DMS53 (cell line): ENCODE measurements at places on chromosomes 2 and 18.

DNA sequence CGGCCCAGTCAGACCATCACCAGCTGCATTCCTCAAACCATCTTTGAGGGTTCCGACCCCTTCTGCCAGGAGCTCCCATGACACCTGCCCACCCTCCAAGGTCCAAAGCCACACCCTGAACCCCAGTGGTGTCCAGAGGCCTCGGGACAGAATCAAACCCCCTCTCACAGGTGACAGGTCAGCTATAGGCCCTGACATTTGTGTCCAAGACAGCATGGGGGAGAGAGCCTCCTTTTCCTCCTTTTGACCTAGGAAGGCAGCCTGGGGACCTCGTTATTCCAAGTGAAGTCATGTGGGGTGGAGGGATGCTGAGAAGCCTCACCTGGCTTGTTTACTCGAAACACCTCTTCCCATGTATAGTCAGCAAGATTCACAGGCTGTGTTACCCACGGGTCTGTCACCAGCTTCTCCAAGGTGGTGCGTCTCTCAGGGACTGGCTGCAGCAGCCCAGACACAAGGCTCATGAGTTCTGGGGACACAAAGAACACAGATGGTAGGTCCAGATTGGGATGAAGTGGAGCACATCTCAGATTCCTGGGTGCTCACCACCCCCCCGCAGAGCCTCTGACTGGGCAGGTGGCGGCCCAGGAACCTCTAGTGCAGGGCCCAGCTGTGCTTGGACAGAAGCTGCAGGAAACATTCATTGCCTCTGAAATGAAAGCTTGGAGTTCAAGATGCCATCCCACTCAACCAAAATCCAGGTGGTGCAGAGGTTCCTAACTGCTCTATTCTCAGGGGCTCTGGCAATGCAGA, 5.1 kb upstream of the MTERF4 start:
- no peak for DNase-seq

GRCh38 chr2:1287427-1287826, 125.8 kb upstream of the TPO start:
- DNase-seq, result no peak

DNA sequence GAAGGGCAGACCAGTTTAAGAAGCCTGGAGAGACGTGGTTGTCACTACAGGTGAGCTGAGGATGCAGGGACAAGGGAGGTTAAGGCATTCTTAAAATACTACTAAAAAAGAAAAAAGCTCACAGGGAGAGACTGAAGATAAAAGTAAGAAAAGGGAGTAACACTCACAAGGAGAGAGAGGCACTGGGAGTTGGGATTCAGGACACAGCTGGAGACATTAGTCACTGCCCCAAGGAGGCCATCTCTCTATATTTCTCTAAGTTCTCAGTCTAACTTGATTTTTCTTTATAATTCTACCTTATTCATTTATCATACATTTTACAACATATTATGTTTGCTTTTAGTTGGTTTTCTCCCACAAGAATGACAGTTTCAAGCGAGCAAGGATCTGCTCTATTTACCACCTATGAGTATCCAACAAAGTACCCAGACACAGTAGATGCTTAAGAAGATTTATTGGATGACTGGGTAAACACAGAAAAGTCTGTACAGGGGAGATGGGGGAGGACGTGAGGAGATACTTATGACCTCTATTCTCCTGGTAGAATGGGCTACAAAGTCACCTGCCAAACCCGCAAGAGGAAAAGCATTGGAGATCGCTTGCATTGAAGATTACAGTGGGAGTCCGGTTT, 2.2 kb downstream of the SERPINE2 start:
- DNase-seq, result no peak

- DNase-seq, result no peak
Observed at GRCh38 chr18:6891788-6892187, 162.3 kb downstream of the ARHGAP28 start.

- DNase-seq, result no peak
Observed at GRCh38 chr2:8481463-8482009, 200.3 kb upstream of the ID2 start.

DNA sequence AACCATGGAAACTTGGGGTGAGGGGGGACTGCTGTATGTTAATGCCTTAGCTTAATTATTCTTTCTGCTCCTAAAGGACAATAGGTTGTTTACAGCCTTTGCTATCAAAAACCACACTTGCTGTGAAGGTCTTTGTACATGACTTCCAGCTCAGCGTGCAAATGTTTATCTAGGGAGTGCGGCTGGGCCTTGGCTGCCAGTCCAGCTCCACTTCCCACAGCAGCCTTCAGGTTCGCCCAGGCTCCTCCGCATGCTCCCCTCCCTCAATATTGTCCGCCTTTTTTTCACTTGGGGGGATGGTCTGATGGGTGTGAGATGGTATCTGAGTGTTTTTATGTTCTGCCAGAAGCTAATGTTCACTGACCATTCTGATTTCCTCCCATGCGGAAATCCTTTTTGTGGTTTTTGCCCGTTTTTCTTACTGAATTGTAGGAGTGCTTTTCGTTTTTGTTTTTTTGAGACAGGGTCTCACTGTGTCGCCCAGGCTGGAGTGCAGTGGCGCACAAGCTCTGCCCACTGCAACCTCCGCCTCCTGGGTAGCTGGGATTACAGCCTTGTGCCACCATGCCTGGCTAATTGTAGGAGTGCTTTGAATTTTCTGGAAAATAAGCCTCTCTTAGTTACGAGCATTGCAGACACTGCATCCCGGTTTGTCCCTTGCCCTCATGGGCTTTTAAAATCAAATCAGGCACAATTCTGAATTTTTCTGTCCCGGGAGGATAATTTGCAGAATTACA, 28.8 kb downstream of the SH3BP4 start:
- DNase-seq, result peak; percentile 64

DNA sequence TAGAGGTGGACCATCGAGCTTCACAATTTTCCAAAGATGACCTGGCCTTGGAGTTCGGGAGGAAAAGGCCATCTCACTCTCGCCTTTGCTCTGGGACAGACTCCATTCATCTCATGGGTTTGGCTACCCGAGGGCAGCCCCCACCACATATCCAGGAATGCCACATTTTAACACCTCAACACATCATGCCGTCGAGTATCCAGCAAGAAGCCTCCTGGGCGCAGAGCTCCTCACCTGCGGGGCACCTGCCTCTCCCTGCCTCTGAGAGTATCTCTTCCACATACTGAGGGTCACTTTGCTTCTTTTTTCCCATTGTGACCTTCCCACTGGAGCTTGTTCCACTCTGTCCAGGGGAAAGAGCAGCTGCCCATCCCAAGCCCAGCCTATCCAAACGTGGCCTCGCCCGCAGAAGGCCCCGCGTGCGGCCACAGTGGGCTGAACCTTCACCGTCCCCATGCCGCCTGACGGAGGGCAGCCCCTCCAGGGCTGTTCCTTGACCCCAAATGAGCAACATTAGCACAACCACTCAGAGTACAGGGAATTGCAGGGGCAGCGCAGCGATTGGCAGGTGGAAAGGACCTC, 5.5 kb upstream of the LIMS2 start:
- no peak for DNase-seq

GRCh38 chr2:156320486-156321098, 11.9 kb downstream of the NR4A2 start:
- peak; percentile 89 for DNase-seq

DNA sequence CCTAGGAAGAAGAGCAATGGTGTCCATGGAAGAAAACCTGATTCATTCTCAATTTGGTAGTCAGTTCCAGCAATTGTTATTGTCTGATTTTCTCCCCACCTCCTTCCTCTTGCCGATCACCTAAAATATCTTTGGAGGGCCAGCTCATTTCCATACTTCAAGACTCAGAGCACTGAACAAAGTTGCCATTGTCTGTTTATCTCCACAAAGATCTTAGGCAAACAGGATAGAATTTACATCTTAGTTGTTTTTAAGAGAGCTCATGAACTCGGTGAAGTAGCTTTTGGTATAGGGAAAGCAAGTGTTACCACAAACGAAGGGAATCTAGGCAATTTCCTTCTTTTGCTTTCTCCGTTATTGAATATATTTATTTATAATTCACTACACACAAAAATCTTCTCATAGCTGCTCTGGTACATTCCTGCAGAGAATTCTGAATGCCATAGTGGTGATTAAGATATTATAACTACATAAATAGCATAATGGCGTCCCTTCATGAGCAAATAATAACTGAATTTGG, 41.5 kb upstream of the CHST9 start:
- DNase-seq, result no peak

DNA sequence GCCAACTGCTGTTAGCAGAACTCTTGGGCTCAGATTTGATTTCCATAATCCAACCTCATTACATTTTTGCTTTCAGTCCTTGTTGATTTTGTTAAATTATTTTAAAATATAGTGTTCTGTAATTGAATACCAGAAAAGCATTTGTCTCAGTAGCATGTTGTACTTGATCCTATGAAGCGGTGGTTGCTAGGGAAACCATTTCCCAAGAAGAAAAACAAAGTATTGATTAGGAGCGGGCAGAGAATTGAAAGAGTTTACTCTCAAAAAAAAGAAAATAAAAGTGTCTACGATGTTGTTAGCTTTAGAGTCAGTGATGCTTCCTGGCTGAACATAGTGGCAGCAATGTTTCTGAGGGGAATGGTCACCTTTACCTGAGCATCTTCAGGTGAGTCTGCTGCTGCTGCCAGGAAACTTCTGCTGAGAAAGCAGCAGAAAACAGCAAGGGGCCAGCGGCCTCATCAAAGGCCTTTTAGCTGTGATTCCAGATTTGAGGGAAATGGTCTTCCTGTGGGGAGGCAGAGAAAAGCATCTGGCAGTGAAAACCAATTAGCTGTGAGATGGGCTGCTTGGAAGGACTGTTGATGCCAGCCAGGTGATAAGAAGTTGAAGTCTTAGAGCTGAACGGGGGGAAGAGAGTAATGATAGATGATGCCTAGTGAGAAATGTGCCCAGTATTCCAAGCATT, 37.1 kb downstream of the CRIM1 start:
- DNase-seq, result no peak

DNA sequence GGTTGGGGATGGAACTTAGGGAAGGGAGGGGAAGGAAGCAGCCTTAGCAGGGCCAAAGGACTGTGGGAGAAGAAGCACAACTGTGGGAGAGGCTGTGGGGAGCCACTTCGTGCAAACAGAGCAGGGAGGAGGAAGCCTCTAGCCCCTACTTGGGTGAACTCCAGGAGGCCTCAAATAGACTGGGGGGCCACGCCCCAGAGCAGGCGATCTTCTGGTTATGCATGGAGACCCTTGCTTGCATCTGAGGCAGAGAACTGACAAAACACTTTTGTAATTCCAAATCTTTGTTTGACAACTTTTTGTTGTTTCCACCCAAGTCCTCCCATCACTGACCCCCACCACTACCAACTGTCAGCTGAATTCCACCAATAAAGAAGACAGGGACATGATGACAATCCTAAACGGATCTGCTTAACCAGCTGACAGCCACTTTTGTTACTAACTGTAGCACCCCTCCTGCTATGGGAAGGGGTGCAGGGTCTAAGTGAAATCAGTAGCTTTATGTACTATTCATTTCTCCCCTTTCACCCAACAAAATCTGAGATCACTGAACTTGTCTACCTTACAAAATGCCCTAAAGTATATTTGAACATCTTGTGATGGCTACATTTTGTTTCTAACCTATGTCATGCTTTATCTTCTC, 80.5 kb upstream of the CPO start:
- no peak for DNase-seq

DNA sequence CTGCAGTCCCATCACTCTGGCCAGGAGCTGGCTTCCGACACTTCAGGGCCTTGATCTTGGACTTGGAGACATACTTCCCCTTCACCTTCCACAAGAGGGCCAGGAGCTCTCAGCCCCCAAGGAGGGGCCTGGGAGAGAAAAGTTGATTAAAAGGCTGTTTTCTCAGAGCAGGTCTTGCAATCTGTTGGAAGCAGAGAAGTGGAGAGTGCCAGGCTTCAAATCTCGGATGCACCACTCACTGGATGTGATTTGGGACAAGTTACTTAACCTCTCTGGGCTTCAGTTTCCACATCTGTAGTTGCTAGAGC, 255.3 kb downstream of the CYP26B1 start:
- no peak for DNase-seq

DNA sequence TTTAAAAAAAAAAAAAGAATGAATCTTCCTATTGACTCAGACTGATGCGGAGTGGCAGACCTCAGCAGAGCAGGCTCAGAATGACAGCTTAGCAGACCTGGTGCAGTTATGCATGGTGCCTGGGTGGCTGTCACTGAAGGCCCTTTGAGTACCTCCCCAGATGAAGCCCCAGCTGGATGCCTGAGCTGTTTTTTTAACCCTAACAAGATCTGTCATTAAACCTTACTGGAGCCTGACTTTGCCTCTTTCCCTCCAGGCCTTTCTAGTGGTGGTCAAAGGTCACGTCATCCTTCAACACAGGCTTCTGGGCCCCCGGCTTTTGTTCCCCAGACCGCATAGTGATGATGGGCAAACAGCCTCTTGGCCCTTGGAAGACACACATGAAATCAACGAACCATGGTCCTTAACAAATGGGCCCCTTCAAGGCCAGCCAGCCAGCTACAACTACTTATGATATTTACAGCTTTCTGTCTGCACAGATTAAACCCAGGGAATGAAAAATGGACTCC, 138.3 kb upstream of the CYP1B1 start:
- DNase-seq, result peak; percentile 64

- peak; percentile 81 for DNase-seq
Observed at GRCh38 chr18:27447451-27447881, 262.4 kb upstream of the CHST9 start.

DNA sequence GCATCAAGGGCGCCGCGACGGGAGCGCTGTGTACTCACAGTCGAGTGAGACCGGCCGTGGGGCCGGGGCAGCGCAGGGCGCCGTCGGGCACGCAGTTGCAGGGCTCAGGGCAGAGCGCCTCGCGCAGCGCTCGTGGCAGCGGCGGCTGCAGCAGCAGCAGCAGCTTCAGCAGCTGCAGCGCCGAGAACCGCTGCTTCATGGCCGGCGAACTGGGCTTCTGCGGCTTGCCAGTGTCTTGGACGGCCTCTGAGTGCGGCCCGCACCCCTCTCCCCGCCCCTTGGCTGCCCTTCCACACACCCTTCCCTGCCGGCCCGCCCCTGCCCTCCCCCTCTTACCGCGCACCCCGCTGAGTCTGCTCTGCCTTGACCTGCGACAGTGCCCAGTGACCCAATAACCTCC, at the start of gene LHCGR:
Gene LHCGR (minus strand): TSS at position 252 of the 400 bp plus-strand sequence. CDS start 53 bp downstream, at position 199.
- peak; percentile 70 for DNase-seq

GRCh38 chr18:47420130-47420529, 168.7 kb upstream of the SKOR2 start:
- no peak for DNase-seq

DNA sequence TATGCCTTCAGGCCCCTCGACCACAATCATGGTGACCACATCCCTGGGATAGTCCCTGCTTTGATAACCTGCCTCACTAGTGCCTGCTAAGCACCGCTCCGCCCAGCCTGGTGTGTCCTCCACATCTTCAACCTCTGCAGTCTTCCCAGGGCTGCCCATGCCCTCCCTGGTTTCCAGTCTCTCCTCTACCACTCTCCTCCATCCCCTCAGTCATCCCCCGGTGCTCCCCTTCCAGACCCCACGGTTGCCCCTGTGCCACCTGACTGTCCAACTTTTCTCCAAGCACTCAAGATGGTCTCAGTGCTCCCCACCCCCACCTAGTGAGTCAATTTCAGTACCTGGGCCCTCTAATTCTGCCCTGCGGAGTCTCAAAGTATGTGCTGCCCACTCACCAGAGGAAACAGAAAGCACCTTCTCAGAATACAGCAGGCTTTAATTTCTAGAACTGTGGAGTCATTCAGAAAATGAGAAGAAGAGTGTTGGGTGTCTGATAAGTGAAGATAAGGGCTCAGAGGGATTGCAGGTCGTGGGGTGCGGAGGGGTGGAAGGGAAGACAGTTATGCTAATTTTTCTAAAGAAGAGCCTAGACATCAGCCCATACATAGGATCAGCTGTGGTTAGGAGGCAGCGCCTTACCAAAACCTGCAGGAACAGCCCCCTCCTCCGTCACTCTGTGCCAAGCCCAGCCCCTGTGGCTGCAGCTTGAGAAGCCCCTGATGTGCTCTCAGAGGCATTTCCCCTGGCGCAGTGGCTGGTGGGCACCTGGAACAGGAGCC, 53.6 kb upstream of the CAB39 start:
- no peak for DNase-seq
